ENCODE measurements at places on chromosomes 3 and 15. TPM values are rescaled to one million over a fixed set of nuclear protein-coding genes. Genes with fewer than 3 reads are reported as not detected.

The GATA2 gene
- total RNA-seq, result 2.0 TPM

DNA sequence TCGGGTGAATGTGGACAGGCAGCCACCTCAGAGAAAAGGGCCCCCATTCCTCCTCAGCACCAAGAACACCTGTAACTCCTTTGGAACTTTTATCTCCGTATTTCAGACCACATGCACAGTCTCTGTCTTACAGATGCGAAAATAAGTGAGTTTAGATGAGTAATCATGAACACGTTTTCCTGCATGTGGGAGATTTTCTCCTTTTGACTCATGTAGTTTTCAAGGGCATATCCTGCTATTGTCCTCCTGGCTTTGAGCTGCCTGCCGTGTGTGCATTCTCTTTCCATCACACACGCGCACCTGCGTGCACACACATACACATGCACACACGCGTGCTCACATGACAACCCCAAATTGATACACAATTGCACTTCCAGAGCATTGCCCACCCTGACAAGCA lies 239.2 kb downstream of the GABRG3 start:
- no peak for DNase-seq

The LMAN1L gene
- 0.43 TPM for total RNA-seq

The SLC12A1 gene
- total RNA-seq, result not detected

DNA sequence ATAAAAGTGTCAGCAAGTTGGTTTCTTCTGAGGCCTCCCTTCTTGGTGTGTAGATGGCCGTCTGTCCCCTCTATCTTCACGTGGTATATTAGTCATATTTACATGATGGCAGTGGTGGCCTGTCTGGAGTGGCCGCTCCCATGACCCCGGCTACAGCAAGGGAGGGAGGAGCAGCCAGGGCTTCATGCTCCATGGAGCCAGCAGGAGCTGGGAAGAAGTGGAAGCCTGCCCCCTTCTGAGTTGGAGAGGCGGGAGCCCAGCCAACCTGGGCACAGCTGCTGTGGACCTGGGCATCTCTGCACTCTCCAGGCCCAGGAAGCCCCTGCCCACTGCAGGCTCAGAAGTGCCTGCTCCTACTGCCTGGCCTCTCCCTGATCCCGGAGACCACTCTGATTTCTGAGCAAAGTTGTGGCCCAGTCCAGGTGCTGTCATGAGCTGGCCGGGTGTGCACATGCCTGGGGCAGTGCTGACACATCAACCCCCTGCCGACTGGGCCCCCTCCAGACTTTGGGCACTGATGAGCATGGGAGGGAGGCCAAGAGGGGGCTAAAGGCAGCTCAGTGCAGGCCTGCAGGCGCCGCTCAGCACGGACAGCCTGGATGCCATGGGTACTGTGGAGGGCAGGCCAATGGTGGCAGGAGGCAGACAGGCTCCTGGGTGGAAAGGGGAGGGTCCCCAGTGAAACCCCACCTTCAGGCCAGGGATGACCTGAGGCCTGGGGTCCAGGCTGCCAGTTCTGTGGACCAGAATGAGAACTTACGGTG lies 84.8 kb downstream of the SERPINI1 start:
- no peak for DNase-seq

GRCh38 chr3:69359339-69359893 lies 26.5 kb downstream of the FRMD4B start:
- DNase-seq, result no peak

The ANKDD1A gene
- 7.9 TPM for total RNA-seq

The DPP8 gene
- total RNA-seq, result 56.5 TPM
